ENCODE measurements at places on chromosomes 2 and 18.

DNA sequence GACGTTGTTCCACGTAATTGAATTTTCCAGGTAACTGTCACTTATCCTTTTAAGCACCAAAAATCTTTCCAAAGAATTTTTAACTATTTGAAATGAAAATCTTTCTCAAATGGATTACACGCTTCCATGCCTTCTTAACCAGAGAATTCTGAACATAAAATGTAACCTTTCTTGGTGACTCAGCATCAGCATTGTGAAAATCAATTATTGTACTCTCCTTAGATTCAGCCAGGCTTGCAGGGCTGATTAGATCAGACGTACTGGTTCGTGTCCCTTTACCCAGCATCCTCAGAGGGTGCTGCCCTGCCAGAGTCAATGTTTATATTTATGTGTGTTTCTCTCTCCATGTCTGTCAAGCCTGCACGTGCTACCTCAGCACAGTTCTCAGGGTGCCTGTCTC lies 623.9 kb downstream of the CNTNAP5 start:
- no peak for DNase-seq

DNA sequence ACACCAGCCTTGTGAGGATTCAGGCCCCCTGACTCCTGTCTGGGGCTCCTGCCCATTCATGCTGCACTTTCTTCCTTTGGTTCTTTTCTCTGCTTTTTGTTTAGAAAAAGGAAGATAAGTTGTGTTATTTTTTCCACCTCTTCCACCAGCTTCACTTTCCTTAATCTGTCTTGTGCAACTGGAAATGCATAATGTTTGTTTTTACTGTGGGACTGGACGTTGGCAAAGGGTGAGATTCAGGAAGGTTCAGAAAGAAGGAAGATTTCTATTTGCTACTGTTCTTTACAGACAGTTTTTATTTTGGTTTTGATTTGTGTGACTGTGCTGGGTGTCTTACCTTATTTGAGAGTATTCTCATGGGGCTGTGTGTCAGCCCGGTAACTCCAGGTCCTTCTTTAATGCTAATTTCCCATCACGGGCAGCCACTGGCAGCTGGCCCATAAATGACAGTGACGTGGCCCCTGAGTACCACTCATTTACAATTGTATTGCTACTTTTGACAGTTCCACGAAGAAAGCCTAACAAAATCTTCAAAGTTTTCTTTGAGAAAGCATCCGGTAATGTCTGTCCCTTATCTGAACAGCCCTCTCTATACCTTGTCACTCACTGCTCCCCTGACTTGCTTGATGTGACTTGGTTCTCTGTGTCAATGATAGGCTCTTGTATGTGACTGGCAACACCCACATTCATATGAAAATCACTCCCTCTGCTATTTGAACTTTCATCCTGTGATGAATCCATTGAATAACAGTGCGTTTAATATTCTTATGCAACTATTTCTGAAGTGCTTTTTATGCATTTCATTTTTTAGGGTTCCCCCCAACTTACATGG lies 32.7 kb downstream of the RHBDD1 start:
- no peak for DNase-seq

- no peak for DNase-seq
Measured at GRCh38 chr2:223306371-223306770, 254.4 kb downstream of the KCNE4 start.

DNA sequence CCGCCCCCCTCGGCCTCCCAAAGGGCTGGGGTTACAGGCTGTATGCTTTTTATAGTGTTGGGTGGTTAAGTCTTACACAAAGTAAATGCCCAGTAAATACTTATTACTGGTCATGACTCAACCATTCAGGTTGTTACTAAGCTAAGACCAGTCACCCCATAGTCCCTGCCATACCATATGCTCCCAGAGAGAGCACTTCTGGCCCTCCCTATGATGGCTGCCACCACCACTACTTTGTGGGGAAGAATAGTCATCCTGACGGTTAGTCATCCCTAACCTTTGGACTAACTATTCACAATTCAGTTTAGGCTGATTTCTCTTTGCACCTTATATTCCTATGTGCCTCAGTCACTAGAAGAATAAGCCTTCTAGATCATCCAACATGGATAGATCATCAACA lies 42.0 kb upstream of the MSH2 start:
- DNase-seq = peak; percentile 86

DNA sequence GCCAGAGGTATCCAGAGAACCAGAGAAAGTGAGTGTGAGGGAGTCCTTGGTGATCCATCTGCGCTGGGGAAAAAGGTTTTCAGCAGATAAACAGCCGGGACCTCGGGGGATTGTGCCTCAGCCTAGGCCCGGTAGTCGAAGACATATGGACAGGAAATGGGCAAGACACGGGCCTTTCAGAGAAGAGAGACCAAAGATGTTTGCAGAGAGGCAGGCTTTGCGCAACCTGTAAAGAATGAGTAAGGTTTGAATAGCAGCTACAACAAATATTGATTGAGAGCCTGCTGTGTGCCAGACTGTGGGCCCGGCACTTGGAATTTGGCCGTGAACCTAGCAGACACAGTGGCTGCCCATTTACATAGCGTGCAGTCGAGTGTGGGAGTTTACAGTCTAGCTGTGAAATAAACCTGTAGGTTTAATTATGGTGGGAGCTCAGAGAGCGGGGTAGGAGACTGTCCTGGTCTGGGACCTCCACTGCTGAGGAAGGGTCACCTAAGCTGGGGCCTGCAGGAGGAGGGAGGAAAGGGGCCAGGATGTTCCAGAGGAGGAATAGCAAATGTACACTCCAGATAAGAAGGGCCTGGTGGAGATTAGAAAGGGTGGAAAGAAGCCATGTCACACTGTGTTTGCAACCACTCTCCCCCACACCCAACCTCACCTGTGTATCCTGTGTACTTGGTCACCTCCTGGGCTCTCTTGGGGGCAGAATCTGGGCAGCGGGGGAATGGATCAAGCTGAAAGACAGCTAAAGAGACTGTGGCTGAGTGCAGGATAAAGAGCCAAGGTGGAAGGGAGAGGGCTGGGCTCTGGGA lies 3.0 kb downstream of the SH2D6 start:
- DNase-seq = peak; percentile 56

- DNase-seq = no peak
Measured at GRCh38 chr18:78794071-78794430, 185.6 kb upstream of the SALL3 start.
